ENCODE measurements at places on chromosomes 1 and 21.

DNA sequence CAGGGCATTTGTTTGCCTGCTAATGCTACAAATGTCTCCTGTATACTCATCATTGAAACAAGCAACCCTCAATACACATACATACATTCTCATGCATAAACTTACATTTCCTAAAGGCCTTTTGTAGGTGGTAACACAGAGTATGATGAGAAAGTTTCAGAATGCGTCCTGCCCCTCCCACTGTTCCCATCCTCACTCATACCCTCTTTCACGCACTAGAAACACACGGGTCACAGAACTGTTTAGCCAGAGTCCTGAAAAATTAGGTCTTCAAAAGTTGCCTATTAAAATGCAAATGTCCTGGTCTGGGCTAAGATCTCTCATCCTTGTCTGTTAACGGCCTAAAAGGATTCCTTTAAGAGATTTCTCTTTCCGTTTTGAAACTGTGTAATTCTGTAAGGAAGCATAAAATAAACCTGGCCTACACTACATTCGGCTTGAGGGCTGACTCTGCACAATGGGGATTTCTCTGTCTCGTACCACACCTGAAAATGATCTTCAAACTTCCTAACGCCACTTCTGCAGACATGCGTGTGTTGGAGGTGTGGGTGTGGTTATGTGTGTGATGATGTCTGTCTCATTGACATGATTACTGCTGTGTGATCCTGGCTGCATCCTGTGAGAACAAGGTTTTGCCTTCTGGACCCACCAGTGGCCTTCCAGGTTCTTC, 5.3 kb upstream of the FCER1A start:
- no peak for DNase-seq

DNA sequence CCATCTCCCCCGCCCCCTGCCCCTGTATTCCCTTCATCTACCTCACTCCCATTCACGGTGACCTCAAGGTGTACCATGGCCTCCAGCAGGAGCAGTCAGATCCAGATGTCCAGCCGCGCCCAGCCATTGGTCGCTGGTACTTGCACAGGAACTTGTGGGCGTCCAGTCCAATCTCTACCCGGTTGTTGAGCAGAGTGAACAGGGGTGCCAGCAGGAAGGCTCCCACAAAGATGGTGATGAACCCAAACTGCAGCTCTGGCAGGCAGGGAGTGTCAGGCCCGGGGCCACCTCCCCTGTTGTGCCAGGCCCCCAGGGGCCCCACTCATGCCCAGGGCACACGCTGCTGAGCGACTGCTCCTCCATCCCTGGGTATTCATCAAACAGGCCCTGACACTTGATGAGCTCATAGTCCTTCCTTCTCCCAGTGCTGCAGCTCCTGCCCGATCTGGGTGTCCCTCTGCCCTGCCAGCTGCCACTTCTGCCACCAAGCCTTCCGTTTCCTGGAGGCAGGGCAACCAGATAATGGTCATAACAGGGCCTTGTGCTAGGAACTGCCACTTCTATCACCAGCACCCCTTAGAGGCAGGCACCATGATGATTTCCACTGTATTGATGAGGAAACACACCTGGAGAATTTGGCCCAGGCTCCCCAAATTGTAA, 5.7 kb upstream of the ARHGEF19 start:
- DNase-seq: no peak

- DNase-seq: no peak
These were observed 19.4 kb downstream of the PLEKHA6 start for GRCh38 chr1:204340081-204340889.

- DNase-seq: no peak
These were observed 65.1 kb downstream of the DISC1 start for GRCh38 chr1:231691618-231692259.

DNA sequence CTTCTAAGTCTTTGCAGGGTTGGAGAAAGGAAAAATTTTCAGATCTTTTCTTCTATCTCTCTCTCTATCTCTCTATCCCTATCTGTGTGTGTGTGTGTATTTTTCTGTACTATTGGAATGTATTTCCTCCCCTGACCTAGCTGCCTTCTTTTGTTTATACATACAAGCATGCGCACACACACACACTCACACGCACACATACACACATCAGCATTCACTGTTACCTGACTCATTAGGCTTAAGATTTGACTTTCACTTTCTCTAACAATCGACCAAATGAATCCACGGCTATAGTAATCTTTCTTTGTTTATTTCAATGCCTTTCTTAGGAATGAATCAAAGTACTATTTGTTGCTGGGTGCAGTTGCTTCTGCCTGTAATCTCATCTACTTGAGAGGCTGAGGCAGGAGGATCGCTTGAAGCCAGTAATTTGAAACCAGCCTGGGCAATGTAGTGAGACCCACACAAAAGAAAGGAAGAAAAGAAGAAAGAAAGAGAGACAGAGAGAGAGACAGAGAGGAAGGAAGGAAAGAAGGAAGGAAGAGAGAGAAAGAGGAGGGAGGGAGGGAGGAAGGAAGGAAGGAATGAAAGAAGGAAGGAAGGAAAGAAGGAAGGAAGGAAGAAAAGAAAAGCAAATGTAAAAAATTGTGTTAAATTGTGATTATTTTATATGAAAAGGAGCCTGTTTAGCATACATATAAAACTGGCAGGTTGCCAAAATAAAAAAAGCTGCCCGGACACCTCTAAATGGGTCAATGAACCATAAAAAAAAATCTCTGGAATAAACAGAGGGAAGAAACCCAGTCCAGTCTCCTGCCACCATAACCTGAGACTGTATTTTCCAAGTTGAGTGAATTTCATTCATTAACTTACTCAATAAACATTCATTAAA, 206.8 kb downstream of the ZNF326 start:
- DNase-seq: no peak

DNA sequence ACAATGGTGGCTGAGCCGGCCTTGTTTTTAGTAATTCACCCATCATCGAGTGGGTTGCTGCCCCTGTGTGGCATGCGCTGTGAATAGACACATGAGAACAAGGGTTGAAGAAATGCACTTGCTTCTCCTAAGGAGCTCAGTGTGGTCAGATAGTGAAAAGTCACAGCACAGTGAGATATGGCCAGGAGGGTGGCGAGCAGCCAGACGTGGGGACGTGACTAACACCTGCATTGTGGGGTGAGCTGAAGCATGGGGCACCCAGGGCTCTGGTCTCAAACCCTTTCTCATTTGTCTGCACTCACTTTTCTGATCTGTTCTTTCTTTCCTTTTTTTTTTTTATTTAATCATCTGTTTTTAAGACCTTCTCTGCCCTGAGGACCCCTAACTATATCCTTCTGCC, 13.5 kb downstream of the MTARC1 start:
- DNase-seq: no peak

GRCh38 chr1:26553942-26554682, 24.6 kb downstream of the RPS6KA1 start:
- no peak for DNase-seq

DNA sequence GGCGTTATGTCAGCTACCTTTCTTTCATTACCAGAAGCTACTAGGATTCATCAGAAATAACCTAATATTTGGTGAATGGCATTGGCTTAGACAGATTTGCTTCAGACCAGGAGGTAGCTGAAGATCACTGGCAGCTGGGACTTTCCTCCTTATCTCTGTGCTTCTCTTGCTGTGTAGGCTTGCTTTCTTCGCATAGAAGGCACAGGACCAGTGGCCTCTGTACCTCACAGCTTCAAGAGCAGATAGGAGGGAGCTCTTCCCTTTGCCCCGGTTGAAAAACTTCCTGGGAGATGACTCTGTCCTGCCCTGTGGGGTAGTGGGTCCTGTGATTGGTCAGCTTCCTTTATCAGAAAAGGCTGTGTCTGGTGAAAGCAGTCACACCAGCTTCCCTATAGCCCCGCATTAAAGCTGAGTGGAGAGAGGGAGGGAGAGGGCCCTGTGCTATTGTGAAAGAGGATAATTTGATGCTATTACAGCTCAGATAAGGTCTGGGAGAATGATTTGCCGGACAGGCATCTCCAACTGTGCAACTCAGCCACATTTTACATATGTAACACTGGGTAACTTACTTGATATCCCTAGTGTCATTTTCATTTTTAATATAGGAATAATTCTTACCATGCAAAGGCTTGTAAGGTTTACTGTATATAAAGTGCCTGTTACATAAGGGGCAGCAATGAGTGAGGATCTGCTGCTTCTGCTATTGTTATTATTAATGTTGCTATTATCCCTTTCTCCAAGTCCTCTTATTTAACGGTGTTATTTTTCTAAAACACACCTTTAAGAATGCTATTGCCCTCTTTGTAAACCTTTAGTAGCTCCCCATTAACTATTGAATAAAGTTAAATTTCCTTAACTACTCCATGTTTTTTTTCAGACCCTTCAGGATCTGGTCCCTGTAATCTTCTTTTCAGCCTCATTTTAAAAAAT, 31.6 kb downstream of the OSBPL9 start:
- DNase-seq: no peak

- no peak for DNase-seq
These were observed 21.9 kb downstream of the TSNAX start for GRCh38 chr1:231550448-231550781.

GRCh38 chr1:243849421-243850201, 432 bp downstream of the AKT3 start:
- peak; percentile 39 for DNase-seq

- DNase-seq: peak; percentile 81
These were observed at the start of gene SLC35A3 for GRCh38 chr1:99969729-99970621. TSS of gene SLC35A3 (plus strand) at chr1:99969996. CDS start at chr1:99993555, 23,559 bp downstream.

GRCh38 chr1:27519331-27520258, 29.6 kb upstream of the WASF2 start:
- no peak for DNase-seq

DNA sequence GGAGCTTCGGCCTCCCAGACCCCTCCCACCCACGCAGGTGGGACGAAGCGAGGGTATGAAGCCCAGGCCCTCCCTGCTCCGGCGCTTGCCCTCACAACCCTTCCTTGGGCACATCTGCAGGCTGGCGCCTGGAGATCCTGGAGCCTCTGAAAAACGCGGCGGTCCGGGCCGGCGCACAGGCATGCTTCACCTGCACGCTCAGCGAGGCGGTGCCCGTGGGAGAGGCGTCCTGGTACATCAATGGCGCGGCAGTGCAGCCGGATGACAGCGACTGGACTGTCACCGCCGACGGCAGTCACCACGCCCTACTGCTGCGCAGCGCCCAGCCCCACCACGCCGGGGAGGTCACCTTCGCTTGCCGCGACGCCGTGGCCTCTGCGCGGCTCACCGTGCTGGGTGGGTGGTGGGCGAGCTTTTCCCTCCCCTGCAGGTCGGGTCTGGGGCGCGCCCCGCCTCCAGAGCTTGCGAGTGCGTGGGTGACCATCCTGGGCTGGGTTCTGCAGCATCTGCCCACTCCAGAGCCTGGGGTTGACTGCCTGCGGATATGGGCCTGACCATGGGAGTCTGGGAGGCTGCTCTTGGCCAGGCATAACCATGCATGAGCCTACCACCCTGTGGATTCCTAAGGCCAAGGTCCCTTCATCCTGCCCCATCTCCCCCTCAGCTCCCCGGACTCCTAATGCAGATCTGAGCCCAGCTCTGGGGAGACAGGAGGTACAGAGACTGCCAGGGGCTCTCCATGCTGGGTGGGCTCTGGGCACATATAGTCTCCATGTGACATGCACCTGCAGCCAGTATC, 89.8 kb downstream of the TRIM11 start:
- no peak for DNase-seq

DNA sequence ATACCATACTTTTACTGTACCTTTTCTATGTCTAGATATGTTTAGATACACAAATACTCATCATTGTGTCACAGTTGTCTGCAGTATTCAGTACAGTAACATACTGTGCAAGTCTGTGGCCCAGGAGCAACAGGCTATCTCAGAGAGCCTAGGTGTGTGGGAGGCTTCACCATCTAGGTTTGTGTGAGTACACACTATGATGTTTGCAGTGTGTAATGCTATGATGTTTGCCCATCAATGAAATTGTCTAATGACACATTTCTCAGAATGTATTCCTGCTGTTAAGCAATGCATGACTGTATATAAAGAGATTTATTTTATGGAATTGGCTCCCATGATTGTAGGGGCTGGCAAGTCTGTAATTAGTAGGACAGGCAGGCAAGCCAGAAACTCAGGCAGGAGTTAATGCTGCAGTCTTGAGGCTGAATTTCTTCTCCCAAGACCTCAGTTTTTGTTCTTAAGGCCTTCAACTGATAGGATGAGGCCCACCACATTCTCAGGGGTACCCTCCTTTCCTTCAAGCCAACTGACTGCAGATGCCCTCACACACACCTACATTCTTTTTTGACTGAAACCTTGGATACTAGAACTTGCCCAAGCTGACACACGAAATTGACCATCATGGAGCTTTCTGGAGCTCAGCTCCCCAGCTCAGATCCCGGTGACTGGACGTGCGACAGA, 7.7 kb upstream of the AGTRAP start:
- DNase-seq: no peak

GRCh38 chr1:14498839-14499238, 99.6 kb upstream of the KAZN start:
- DNase-seq: no peak

GRCh38 chr1:48048980-48049379, 51.8 kb upstream of the TRABD2B start:
- no peak for DNase-seq

DNA sequence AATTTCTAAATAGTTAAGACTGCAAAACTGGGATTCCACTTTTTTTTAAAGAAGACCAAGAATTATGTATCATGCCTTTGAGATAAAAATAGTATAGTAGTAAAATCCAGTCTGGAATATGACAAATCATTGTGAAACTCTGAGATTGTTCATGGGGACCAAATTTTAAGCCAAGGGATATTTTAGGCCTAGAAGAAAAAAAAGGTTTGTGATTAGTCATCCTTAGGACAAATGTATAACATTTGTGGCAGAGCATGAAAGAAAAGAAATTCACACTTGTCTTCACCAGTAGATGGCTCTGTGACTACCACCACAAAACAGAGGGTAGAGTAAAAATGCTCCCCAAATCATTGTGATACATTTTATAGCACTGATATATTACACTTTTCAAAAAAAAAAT, 226.1 kb downstream of the KCTD3 start:
- no peak for DNase-seq

GRCh38 chr1:18409609-18410237, 71.0 kb upstream of the KLHDC7A start:
- DNase-seq: no peak

DNA sequence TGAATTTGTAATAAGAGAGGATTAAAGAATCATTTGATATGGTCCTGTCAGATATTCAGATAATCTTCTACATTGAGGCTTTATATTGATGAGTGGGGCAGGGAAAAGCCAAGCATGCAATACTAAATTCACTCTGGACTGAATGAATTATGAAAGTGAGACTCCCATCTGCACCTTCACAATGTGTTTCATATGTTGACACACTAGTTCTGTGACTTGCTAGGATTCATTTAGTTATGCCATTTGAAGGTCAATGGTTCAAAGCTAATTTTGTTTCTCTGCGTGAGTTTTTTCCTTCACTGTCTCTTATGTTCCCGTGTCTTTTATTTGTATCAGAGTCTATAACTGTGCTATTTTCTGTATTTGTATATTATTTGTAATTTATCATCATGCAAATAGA, 1332.5 kb downstream of the KCNT2 start:
- no peak for DNase-seq

- no peak for DNase-seq
These were observed 18.7 kb downstream of the C21orf58 start for GRCh38 chr21:46304955-46305354.

DNA sequence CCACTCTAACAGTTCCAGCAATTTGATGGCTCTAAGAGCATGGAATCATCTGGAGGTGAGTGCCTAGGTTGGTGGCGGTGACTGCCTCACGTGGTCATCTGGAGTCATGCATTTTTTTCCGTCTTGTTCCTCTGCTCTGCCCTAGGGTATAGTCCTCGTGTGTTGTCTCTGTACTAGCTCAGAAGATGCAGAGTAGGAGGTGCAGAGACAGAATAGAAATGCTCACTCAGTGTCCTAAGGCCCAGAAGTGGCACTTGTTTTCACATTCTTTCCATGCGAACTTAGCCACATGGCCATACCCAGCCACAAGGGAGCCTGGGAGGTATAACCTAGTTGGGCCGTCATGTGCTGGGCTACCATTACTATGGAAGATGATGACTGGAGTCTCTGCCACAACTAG, 30.3 kb downstream of the DYRK1A start:
- DNase-seq: no peak

All from activated T-cell treated with anti-CD3 and anti-CD28 coated beads for 48 hours (primary cell).